ENCODE measurements at places on chromosomes 2 and 18.

- DNase-seq: no peak
Observed at GRCh38 chr2:110906613-110907298, 174.4 kb downstream of the ACOXL start.

DNA sequence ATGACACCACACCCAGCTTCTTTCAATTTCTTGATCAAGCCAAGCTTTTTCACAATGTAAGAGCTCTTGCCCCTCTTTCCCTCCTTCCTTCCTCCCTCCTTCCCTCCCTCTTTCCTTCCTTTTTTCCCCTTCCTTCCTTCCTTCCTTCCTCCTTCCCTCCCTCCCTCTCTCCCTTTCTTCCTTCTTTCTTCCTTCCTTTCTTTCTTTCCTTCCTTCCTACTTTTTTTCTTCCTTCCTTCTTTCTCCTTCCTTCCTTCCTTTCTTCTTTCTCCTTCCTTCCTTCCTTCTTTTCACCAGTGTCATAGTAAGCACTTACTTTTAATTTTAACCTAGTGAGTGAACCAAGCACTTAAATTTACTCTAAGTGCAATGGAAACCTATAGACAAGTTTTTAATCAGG, 21.2 kb upstream of the PSME4 start:
- DNase-seq: no peak

DNA sequence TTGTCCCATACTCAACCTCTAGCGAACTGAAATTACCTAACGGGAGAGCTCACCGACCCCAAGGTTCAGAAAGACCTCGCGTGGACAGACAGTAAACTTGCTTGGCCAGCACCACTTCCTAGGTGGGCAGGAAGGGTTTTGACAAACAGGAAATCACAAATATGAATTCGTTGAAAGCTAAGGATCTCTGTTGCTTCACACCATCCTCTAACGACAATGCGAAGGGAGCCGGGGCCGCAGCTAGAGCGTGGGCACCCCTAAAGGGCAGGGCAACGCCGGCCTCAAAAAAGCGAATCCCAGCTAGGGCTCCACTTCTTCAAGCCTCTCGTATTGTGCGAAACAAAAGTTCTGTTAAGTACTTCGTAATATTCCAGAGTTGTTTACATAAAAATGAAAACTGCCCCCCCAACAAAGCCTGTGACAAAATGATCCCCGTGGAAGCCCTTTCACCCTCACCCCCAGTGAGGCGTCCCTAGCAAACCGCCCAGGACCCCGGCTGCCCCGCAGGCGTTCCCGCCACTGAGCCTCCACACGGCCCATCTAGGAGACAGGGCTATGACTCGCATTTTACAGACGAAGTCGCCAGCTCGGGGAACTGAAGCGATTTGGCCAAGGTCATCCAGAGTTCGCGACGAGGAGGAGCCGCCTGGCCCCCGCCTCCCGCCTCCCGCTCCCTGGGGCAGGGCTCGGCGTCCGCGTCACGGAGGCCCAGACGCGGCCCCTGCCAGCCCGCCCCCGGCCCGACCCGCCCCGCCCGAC, 548 bp downstream of the KANSL3 start:
- DNase-seq: peak; percentile 76

DNA sequence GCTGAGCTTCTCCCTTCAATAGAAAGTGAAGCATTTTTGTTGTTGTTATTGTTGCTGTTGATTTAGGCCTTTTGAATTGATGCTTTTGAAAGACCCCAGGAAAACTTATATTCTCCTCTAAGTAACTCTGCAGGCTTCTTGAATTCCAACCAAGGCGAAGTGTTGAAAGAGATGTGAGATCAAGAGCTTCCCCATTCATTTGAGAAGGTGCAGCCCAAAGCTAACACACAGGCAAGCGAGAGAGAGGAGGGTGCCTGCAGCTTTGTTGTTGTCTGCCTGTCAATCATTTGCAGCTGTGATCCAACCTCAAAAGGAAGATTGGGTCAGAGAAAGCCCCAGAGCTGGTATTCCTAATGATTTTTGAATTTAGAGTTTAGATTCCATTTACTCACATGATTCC, 963.6 kb upstream of the CNTNAP5 start:
- DNase-seq: no peak

- DNase-seq: no peak
Observed at GRCh38 chr18:50154420-50154819, 40.5 kb downstream of the MYO5B start.

- no peak for DNase-seq
Observed at GRCh38 chr18:77084688-77085035, 47.9 kb downstream of the MBP start.

- no peak for DNase-seq
Observed at GRCh38 chr2:222468346-222468745, 44.0 kb downstream of the SGPP2 start.

- DNase-seq: no peak
Observed at GRCh38 chr2:3756306-3756705, 52.9 kb downstream of the DCDC2C start.

DNA sequence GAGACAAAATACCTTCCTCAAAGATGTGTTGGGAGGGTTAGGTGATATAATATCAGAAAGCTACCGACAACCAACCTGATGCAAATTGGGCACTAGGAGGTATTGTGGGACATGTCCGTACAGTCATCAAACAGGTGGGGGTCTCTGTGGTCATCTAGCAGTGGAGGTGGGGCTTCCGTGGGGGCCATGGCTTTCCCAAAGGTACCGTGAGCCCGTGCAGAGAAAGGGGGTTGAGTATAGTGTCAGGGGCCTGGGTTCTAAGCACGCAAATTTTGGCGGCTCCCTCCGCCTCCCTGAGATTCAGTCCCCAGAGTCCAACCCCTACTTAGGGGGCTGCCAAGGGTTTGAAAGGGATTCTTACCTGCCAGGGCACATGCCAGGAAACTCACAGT, 32.6 kb downstream of the HJURP start:
- DNase-seq: no peak

DNA sequence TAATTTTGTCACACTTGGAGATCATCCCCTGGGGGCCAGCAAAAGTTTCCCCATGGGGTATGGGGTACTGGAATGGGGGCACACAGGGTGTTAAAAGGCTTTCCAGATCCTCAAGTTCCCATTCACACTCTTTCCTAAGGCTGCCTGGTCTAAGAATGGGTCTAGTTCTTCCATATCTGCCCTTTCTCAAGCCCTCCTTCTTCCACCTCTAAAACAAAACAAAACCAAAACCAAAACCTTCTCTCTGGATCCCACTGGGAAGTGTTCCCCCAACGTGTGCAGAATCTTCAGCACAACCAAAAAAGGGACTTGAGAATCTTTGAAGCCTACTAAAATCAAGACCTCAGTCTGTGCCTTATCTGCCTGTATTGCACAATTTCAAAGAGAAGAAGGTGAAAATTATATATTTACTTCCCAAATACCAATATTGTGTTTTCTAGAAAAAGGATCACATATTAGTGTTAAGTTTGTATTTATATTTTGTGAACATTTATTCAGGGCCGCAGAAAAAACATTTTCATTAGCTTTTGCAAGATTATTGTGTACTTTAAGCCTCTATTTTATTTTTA, 207.2 kb upstream of the TCF4 start:
- no peak for DNase-seq

DNA sequence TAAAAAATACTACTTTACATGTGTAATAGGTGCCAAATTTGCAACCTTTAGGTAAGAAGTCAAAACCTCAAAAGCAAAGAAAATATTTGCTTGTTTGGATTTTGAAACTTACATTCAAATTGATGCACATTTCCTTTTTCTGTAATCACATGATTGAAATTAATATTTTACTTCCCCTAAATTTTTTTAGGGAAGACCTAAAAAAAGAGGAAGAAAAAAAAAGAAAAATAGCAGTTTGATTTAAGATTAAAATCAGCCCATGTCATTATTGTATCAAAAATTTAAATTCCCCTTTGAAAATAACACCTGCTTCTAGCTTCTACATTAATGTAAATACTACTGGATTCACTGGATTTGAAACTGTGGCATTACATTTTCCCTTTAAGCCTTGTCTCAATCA, 68.2 kb upstream of the STON1 start:
- no peak for DNase-seq

DNA sequence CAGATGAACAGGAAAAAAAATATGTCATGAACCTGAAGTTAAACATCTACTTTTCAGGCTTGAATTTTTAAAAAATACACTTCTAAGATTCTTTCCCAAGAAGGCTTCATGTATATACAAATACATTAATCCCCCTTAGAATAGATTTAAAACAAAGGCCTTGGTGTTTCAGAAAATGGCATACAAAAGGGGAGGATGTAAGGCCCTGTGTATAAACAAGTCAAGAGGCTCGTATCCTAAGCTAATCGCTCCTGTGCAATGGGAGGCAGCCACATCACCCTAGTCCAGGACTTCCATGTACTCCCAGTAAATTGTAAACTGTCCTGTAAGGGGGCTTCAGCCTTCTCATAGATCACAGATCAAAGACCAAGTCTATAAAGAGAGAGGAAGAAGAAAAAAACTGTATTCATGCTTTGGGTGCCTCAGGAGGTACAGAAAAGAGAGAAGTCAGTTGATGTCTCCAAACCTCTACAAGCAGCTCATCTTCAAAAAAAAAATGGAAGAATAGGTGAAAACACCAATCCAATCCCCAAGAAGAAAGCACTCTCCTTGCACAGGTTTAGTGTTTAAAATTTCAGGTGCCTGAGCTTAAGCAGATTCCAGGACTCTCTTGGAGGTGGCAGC, 53.9 kb downstream of the ANKRD44 start:
- DNase-seq: no peak

DNA sequence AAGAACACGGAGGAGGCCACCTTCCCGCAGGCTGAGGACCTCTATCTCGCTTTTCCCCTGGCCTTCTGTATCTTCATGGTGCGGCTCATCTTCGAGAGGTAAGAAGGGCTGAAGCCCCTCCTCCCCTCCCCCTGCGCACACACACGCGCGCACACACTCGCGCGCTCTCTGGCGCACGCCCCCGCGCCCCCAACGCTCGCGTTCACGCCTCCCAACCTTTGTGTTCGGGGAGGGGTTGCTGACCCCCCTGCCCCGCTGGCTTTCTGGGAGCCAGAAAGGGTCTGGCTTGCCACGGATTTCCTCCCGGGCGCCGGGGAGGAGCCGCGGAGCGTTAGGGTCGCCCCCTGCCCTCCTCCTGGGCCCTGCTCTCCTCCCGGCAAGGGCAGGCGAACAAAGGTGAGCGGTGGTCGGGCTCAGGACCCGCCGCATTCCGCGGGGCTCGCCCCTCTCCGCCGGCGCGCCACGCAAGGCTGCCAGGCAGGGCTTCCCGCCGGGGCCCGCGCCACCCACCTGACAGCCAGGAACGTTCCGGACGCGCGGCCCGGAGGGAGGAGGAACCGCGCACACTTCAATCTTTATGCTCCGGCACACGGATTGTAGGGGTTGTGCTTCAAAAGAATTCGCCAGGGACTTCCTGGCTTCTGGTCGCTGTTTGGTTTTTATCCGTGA, 583 bp downstream of the CERS6 start:
- peak; percentile 29 for DNase-seq

GRCh38 chr18:7821784-7822183, 254.7 kb downstream of the PTPRM start:
- no peak for DNase-seq

DNA sequence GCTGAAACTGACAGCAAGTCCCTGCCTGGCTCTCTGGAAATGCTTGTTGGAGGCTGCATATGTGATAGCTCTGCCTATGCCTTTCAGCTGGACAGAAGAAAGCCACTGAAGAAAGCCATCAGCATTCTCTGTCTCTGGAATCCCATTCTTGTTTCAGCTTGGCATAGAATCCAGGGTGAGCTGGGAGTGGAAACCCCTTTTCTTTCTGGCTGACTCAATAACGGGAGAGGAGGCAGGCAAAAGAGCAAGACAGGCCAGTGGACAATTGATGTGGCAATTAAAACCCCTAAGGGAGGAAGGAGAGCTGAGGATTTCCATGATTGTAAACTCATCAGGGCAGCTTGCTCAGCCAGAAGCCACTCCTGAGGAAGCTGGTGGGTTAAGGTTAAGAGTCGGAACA, 208.1 kb downstream of the CLIP4 start:
- no peak for DNase-seq

DNA sequence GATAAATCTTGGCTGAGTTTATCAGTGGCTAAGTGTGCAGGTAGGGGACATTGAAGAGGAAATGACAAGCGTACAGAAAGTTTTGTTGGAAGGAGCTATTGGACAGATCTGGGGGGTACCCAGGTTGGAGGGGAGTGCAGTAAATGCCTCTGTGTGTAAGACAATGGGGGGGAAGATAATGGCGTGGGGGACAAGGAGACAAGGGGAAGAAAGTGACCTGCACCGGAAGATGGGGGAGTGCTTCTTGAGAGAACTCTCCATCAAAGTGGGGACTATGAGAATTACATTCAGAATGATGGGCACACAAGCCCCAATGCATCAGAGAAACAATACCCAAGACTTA, 190.0 kb downstream of the ALPK2 start:
- no peak for DNase-seq

Data from stimulated activated CD8-positive, alpha-beta memory T cell treated with anti-CD3 and anti-CD28 coated beads, Interleukin-4, amount 100 ng/mL, for 24 hours (primary cell).